ENCODE measurements at places on chromosomes 2 and 18. TPM values are rescaled to one million over a fixed set of nuclear protein-coding genes. Genes with fewer than 3 reads are reported as not detected.

Gene SLC1A4
- polyA plus RNA-seq: 55.5 TPM

Gene LYPD6B
- 0.22 TPM for polyA plus RNA-seq

Gene GCA
- polyA plus RNA-seq: 24.6 TPM

Gene FN1
- 172 TPM for polyA plus RNA-seq

Gene UGT1A4
- polyA plus RNA-seq: not detected

Gene ALKAL2
- not detected for polyA plus RNA-seq

Gene CROCC2
- polyA plus RNA-seq: not detected

Gene DSG2
- polyA plus RNA-seq: 0.19 TPM

DNA sequence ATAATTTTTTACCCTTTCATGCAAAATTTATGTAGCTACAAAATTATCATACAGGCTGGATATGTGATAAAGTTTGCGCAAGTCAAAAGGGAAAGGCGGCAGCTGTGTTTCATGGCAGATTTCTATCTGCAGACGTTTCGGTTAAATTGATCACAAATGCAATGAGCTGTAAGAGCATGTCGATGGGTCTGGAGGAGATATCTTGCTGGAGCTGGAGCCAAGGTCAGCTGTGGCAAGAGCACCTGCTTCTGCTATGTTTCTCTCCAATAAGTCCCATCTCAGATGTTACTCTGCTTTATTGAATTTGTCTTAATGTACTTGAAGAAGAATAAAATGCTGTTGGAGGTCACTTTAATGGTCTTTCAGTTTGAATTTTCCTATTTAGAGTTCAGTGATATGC, 749.7 kb downstream of the CNTNAP5 start:
- peak; percentile 78 for DNase-seq

GRCh38 chr2:161384864-161385263, 31.2 kb upstream of the TBR1 start:
- no peak for DNase-seq

DNA sequence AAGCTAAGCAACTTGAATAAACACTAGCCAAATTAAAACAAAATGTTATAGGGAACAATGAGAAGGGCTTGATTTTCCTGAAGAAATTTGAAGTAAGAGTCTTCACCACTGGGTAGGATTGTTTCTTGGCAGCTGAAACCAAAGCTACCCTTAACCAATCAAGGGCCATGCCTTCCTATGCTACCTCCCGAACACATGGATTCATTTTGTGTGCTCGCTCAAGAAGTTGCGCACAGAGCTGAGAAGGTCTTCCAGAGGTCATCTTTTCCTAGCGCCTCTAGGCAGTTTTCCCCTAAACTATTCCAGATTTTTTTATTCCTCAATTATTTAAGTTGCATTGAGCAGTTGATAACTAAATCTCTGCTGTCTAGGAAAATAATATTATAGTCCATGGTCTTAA, 264.6 kb downstream of the RBM43 start:
- DNase-seq: no peak

- no peak for DNase-seq
Observed at GRCh38 chr2:96859099-96859649, 1.4 kb upstream of the ANKRD39 start.

DNA sequence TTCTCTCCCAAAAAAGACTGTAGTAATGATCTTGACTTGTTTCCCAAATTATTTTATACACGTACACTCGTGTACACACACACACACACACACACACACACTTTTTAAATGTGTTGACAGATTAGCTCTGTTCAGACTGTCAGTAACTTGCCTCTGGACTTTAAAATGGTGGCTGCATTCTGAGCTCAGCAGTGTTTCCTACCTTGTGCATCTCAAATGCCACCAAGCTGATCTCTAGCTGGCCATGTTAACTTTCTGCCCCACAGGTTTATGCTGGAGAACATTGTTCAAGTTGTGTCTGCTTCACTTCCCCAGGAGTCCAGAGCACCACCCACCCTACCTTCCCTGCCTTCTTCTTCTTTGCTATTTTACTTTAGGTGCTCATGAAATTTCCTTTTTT, 73.4 kb upstream of the TMEM87B start:
- no peak for DNase-seq

GRCh38 chr18:54856105-54856646, 27.9 kb downstream of the RAB27B start:
- DNase-seq: no peak

DNA sequence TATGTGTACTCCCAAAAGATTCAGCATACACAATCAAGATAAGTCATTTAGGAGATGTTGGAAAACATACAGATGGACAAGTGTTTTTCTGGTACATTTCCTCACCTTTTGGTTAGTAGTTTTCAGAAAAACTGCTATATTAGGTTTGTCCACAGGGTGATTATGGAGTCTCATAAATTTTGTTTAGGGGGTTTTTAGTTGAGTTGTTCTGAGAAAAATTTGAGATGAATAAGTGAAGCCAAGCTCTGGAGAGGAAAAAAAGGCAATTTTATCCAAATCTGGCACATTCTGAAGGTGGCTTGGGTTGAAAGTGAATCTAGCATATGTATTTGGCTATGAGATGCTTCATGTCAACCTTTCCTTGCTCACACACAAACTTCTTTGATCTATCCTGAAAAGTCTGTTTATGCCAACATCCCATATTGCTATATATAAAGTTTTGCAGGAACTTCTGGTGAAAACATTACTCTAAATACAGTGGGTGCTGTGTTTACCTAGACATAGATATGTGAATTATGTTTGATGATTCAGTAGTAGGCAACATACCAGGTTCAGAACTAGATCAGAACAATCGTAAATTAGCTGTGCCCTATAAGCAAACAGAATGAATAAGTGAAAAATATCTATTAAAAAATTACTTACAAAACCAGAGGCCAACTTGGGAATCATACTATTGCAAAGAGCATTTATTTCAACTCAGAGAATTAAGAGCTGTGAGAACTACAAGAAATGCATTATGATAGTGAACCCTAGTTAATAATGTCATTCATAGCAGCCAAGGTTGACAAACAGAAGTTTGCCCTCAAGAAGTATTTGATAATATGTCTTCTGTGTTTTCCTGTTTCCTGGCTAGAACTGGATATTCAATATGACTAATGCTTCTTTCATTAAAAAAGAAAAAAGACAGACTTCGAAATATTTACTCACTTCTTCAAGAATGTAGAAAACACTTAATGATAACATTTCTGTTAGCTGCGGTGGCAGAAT, 552.0 kb downstream of the IRS1 start:
- DNase-seq: peak; percentile 49

DNA sequence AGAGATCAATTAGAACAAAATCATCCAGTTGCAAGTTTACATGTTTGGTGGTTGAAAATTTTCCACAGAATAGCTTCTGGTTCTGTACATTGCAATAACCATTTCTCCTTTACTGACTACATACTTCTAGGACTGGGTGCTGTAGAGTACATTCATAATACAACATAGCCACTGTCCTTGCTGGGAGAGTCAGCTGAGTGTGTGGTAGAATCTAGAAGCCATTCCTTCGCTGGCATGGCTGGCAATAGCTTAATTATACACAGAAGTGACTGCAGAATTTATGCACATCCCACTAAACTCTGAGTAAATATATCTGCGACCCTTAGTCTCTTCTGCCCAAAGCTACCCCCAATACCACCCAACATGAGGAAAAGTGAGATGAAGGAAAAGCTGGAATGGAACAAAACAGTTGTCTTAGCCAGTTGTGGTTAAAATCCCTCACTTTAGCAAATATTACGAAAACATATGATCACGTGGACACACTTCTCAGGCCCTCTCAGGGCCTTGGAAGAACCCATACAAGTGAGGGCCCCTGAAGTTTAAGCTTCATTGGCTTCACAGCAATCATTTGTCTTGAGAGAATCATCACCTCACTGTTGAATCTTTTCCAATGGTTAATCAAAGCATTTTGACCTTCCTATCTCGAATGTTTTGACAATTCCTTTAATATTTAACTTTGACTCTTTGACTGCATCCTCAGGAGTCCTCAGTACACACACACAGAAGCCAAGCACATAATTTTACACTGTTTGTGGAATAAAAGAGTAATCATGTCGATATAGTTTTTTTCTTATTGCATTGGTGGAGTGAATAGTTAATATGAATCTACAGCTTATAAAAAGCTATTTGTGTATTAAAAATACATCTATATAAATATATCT, 225.1 kb downstream of the ZNF385B start:
- DNase-seq: no peak

DNA sequence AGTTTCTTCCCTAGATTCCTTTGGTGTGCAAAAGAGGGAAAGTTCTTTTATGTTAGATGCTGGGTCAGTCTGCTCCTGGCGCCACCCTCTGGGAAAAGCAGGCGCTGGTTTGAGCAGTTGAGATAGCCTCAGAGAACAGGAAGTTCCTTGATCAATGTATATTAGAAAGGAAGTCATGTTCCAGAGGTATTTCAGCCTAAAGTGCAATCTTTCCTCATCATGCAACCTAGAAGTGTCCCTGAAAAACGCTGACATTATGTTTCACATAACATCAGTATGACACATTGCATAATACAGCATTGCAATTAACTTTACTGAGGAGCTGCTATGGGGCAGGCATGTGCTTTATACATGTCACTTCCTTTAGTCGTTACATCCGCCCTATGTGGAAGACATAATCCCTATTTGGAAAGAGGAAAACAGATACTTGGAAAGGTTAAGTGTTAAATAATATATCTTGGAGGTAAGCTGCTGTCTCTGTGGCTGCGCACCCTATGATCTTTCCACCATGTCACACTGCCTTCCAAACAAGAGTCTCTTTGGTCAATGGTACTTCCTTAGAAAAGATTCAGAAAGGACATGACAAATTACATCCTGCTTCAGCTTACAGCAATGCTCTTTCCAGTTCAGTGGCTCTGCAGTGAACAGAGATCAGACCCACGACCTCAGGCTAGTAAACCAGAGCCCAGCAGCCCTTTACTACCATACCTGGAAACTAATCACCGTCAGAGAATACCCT, 369.7 kb downstream of the RAD51AP2 start:
- peak; percentile 54 for DNase-seq

- DNase-seq: peak; percentile 23
Observed at GRCh38 chr2:207796585-207797350, 27.1 kb upstream of the FZD5 start.

DNA sequence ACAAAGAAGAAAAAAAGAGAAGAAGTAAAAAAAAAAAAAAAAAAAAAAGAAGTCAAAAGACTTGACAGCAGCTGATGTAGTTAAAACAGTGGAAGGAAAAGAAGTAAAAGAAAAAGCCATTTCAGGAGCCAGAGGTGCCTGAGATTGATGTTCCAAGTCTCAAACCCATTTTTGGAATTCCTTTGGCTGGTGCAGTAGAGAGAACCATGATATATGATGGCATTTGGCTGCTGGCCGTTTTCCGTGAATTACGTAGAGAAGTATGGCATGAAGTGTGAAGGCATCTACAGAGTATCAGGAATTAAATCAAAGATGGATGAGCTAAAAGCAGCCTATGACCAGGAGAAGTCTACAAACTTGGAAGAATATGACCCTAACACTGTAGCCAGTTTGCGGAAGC, 7.6 kb upstream of the CHST10 start:
- no peak for DNase-seq
